GM04504 (cell line): ENCODE measurements at places on chromosomes 6 and 20.

DNA sequence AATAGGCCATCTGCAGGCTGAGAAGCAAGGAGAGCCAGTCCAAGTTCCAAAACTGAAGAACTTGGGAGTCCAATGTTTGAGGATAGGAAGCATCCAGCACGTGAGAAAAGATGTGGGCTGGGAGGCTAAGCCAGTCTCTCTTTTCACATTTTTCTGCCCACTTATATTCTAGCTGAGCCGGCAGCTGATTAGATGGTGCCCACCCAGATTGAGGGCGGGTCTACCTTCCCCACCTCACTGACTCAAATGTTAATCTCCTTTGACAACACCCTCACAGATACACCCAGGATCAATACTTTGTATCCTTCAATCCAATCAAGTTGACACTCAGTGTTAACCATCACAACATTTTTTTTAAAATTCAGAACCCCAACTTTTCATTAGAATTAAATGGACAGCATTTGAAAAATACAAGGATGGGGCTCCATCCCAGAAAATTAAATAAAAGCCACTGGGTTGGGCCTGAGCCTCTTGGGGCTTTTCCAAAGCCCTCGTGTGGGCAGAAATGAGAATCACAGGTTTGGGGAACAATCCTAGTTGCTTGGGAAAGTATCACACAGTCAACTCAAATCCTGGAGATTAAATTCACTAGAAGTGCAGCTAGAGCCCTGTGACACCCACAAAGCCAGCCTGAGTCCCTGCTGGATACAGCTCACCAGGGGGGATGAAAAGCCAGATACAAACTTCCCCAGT lies 2.2 kb downstream of the CLDN20 start:
- DNase-seq, result no peak

GRCh38 chr6:53095270-53095669 lies 30.1 kb downstream of the FBXO9 start:
- DNase-seq, result no peak

DNA sequence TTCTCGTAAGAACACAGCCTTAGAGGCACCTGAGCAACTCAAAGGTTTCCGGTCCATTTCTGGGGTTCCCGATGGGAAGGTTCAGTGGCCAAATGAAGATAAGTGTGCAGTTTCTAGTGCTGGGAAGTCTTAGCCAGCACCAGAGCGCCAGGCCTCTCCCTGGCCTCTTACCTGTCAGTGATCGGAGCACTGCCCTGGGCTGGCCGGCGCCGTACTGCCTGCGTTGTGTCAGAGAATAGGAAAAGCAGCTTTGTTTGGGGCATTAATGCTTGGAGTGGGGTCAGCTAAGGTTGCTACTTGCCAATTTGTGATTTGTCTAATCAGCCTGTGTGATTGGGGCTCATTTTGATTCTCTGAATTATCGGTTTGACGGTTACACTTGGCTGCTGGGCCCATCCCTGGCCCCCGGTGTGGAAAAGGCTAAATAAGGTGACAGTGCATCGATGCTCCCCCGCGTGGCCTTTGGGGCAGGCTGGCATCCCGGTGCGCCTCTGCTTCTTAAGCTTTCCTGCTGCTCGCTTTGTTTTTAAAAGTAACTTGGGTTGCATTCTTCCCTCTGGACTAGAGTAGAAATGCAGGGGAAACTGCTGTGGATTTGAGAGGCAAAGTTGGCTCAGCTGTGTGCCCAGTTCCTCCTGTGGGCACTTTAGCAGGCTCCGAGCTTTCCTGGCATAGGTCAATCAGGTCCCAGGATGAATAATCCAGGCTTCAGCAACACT lies 51.8 kb downstream of the TCP11 start:
- DNase-seq, result no peak

DNA sequence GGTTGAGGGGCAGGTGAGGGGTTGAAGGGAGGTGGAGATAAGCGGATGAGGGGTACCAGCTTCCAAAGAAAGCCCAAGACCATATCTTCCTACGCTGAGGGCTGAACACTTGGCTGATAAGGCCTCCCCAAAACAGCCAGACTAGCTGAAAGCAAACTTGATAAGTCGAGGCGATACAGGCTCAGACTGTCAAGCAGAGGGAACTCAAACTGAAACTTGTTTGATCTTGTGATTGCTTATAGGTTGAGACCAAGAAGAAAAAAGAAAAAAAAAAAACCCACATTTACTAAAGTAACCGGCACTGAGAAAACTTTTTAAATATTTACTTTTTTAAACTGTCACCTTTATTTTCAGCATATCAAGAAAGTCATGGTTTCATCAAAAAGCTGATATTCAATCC lies 73.6 kb downstream of the TRERF1 start:
- DNase-seq, result no peak

DNA sequence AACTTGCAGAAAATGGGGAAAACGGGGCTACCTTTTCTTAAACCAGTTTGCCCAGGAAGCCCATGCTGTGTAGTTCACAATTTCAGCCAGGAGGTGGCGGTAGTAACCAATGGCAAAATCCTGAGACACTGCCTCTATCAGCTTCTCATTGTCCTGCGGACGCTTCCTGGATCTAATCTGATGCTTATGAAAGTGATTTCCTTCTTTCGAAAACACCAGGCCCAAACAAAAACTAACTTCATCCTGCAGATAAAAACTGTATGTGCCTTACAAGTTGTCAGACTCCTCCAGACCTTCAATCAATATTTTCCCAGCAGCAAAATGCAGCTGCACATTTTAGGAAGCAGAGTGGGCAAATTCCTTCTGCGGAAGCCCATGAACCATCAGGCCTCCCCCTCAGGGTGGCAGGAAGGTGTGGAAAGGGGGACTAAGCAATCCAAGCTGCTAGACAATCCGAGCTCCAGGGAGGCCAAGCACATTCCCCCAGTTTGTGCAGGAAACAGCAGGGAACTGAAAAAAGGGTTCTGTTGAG lies 88.5 kb downstream of the LY86 start:
- no peak for DNase-seq

DNA sequence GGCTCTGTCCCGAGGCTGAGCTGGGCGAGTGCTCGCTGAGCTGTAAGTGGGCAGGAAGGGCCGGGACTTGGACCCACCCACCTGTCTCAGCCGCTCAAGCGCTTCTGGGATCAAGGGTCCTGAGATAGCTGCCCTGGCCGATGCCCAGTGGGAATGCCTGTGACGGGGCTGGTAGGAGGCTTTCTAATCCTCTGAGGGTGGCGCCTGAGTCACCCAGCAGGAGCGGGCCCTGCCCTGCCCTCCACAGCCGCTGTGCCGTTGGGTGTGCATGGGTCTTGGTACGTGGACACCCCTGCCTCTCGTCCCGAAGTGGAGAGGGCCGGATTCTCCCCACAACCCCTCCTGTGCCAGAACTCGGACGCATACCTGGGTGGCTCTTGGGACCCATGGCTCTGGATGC lies 43.1 kb upstream of the GATA5 start:
- no peak for DNase-seq

- no peak for DNase-seq
These were observed 184.5 kb upstream of the HEY2 start for GRCh38 chr6:125564941-125565340.

- DNase-seq, result no peak
These were observed 244.9 kb downstream of the THBS2 start for GRCh38 chr6:169008641-169009257.

GRCh38 chr20:31637660-31638059 lies at the start of gene COX4I2:
TSS of gene COX4I2 (plus strand) at chr20:31637912. CDS start at chr20:31639018, 1,106 bp downstream.
- DNase-seq, result no peak

DNA sequence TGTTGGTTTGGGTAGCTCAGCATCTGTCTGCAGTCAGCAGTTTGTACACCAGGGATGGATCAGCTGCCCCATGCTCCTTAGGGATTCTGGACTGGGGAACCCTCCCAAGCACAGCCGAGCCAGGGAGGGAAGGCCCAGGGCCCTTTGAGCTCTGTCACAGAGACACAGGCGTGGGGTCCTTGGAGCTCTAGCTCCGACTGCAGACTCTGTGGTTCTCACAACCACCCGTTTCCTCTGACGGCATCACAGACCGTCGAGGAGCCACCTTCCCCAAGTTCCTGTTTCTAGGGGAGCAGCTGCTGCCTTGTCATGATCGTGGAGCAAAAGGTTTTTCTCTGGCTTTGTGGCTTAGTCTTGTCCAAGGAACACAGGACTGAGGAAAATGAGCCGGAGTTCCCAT lies at the start of gene SLA2:
Gene SLA2 (minus strand): TSS at position 199 of the 400 bp plus-strand sequence. CDS start 4,861 bp downstream, outside the sequence.
- no peak for DNase-seq

GRCh38 chr6:25956226-25956625 lies 6.4 kb upstream of the TRIM38 start:
- DNase-seq, result no peak

DNA sequence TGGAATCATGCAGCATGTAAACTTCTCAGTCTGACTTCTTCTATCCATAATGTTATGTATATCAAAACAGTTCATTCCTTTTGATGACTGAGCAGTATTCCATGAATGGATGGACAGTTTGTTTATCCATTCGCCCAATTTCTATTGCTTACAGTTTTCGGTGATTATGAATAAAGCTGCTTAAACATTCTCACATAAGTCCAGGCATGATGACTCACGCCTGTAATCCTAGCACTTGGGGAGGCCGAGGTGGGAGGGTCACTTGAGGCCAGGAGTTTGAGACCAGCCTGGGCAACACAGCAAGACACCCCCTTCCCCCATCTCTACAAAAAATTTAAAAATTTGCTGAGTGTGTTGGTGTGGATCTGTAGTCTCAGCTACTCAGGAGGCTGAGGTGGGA lies 22.9 kb upstream of the HMGA1 start:
- DNase-seq, result no peak

DNA sequence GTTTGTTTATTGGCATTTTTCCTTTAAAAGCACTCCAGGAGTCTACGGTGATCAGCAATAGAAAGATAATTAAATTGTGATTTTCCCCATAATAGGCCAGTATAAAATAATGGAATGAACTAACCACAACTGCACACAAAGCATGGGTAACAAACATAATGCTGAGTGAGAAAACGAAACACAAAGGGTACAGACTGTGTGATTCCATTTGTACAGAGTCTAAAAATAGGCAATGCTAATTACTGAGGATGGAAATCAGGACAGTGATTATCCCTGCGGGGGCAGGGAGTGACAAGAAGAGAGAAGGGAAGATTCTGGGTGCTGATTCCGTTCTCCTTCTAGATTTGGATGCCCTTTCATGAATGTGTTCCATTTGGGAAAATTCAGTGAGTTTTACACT lies 478.1 kb downstream of the PREX1 start:
- no peak for DNase-seq

GRCh38 chr6:36128793-36129192 lies 1.5 kb upstream of the MAPK13 start:
- no peak for DNase-seq

DNA sequence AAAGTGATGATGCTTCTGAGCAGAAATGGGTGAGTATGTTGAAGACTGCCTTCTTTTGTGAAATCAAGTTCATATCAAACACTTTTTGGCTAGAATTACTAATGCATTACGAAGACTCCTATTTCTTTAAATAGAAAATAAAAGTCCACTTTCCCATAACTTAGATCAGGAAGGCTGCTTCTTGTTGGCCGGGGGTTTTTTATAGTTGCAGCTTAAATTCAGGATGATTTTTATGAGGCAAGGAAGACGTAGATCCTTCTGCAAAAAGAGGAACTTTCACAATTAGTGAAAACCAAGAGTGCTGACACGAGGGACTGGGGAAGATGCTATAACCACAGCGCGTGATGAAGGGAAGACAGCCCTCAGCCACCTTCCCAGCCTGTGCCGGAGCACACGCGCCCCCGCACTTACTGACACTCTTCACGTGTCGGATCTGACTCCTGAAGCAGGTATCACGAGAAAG lies 206.1 kb upstream of the PRDM1 start:
- DNase-seq, result no peak

DNA sequence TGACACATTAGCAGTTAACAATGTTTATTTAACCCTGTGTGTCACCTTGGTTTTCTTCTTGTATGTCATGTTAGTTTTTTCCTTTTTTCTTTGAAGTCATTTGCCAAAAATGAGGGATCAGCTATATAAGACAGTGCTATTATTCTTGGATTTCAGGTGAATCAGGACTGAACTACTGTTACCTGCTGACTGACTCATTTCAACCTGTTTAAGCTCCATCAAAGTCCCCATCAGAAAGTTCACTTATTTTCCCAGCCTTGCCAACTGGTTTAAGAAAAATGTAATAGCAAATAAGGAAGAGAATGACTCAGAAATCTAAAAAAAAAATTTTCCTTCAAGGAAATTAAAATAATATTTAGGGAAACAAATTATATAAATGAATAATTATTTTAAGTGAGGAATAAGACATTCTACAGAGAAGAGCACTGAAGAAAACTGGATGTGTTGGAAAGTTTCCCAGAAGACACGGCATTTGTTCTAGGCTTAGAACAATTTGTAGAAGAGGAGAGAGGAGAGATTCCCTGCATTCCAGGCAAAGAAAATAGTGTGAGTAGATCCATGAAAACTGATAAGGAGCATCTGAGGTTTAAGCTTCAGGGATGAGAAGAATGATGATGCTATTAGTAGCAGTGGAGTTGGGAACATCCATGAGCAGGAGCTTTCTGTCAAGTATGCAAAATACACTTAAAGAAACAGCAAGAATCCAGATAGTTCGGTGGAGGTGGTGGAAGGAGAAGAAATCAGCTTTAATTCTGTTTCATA lies 84.9 kb upstream of the SIM1 start:
- no peak for DNase-seq

DNA sequence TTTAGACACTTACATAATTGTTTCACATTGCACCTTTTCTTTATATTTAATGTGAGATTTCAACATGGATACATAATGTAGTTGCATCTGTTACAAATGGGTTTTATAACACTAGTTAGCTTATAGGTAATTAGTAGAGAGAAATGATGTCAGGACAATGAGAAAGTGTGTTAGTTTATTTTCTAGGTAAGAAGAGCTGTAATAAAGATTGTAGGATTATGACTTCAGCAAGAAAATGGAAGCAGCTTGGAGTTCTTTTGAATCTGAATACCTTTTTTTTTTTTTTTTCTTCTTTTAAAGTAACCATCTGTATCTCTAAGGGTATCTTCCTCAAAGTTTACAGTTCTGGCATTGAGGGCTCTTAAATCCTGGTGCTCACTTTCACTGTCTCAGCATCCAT lies 35.3 kb downstream of the CD2AP start:
- DNase-seq, result no peak

GRCh38 chr20:25005661-25006060 lies 13.1 kb upstream of the APMAP start:
- DNase-seq, result no peak

GRCh38 chr20:32607324-32607723 lies 22.2 kb upstream of the NOL4L start:
- DNase-seq, result no peak

DNA sequence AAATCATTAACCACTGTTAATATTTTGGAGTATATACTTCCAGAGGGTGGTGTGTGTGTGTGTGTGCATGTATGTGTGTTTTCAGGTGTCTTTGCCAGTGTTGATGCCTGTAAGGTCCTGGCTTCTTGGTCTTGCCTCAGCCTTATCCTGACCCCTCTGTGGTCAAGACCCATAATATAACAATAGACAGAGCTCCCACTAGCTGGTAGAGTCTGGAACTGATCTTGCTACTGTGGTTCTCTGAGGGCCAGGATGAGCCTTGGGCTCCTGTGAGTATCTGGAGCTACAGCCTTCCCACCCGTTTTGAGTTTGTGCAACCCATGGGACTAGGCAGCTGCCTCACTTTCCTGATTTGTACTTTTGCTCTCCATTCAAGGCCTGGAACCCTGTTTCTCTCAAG lies 191.0 kb downstream of the IBTK start:
- DNase-seq, result no peak
